Daoy (cell line): ENCODE measurements at places on chromosomes 5 and 9. TPM values are rescaled to one million over a fixed set of nuclear protein-coding genes. Genes with fewer than 3 reads are reported as not detected.
A peak's percentile ranks its signal among the peaks of the same experiment; 100 is the strongest.

The BSPRY gene
- not detected in 2 replicates for total RNA-seq

The TRIM7 gene
- 6.7 and 9.0 TPM in 2 replicates for total RNA-seq

DNA sequence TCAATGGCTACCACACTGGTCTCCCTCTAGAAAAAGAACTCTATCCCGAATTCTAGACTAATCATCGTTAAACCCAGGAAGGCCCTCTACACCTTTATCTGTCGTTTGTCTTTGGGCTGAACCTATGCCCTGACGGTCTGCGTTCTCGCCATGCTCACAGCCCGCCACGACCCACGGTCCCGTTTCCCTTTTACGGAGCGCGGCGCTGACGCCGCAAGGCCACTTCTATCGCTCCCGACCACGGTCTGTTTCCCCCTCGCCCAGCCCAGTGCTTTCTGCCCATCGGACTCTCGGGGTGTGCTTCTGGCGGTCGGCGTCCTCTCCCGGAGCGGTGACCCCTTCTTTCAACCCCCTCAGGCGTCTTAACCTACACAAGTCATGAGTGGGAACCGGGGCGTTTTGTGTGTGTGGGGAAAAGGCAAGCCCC lies 974 bp downstream of the C9orf40 start:
- DNase-seq, result peak; percentile 56

- peak; percentile 26 for DNase-seq
These were observed 65.0 kb downstream of the PRRT1B start for GRCh38 chr9:131610231-131610761.
